Myocyte (in vitro differentiated cells): ENCODE measurements at places on chromosomes 16 and 17.

GRCh38 chr16:80324371-80324770 is 216.4 kb upstream of the DYNLRB2 start:
- DNase-seq: no peak

- no peak for DNase-seq
These were observed 21.8 kb downstream of the CNP start for GRCh38 chr17:41988418-41988817.

DNA sequence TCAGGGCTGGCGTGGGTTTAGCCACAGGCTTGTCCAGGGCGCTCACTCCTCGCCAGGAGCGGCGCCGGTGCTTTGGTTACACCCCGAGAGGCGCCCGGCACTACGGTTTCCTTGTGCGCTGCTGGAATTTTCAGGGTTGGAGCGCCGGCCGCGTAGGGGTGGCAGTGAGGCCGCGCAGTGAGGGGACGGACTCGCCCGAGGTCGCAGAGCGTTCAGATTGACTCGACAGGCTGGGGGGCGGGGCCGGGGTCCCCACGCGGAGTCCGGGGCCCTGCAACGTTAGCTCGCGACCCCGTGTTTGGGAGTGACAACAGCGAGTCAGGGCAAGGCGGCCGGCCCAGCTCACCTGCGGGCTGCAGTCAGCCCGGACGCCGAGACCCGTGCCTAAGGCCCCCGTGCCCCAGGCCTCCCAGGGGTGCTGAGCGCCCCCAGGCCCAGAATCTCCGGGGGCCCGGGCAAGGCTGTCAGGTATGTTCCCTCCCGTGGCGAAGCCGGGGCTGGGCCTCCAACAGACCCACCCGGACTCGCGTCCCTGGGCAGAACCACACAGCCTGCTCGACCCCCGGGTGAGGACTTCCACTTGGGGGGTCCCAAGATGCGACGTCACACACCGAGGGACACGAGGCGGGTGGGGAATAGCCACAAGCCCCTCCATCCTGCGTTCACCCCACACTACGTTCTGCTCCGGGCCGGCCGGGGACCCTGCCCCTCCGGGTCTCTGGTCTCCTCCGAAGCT is 1.3 kb upstream of the ACTG1 start:
- peak; percentile 85 for DNase-seq

DNA sequence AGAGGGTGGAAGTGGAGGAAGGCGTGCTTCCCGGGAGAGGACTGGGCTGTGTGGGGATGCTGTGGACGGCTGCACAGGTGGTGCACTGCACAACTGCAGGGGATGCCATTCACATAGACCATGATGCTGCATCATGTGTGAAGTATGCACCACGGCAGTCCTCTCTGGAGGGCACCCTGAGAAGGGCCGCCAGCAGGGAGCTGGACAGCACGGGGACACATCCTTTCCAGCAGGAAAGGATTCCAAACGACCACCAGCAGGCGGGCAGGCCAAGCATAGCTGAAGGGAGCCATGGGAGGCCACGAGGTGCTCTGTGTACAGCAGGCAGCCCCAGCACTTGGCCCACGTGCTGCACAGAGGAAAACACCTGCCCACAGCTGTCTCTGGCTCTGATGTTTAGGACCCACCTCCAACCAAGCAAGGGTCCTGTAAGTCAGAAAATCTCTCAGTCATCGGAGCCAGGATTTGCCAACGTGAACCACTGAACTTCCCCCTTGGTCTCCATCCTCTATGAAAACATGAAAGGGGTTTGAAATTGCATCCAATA is 10.1 kb downstream of the ACTG1 start:
- no peak for DNase-seq

- peak; percentile 65 for DNase-seq
These were observed 592 bp downstream of the ALDOA start for GRCh38 chr16:30065943-30066760.

- no peak for DNase-seq
These were observed at the start of gene PLEKHG4 for GRCh38 chr16:67279296-67280089. Gene PLEKHG4, plus strand, starts transcription at chr16:67279532. Its CDS starts 513 bp downstream, at chr16:67280045.

DNA sequence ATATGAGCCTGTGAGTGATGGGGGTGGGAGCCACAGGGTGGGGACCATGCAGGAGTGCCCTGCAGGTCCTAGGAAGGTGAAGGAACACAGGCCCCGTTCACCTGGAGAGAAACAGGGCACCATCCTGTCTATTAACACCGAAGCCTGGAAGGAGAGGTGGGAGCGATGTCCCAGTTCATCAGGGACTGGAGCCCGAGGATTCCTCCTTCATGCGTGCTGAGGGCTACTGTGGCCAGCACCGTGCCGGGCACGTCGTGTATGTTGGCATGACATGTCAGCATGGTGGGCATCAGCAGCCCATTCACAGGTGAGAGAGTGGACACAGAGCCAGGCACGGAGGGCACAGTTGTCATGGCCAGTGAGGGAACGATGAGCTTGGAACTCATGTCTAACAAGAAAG is 1.4 kb downstream of the WFIKKN2 start:
- no peak for DNase-seq

DNA sequence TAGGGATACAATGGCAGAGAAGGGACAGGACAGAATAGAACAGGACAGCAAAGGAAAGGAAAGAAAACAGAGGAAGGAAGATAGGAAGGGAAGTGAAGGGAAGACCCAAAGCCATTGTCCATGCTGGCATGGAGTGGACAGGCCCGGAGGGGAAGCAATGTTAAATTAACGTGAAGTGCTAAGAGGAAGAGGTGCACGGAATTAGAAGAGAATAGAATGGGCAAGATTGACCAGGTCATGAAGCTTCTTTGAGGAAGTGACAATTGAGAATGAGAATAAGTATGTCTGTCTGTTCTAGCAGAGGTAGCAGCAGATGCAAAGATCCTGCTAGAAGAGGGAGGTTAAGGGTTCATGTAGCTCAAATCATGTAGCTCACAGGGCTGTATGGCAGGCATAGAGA is 117.2 kb downstream of the MAF start:
- DNase-seq: no peak
